Activated CD4-positive, alpha-beta memory T cell treated with anti-CD3 and anti-CD28 coated beads for 36 hours (primary cell): ENCODE measurements at places on chromosomes 16 and 17. TPM values are rescaled to one million over a fixed set of nuclear protein-coding genes. Genes with fewer than 3 reads are reported as not detected.

HOXB4 gene
- 2.3 TPM for total RNA-seq

GP1BA gene
- total RNA-seq = not detected

SOX8 gene
- 2.6 TPM for total RNA-seq

BICDL2 gene
- 0.40 TPM for total RNA-seq

MCRIP2 gene
- 44.1 TPM for total RNA-seq

MSLN gene
- not detected for total RNA-seq

TMEM114 gene
- total RNA-seq = not detected

GLTPD2 gene
- not detected for total RNA-seq

- no peak for DNase-seq
These were observed 33.5 kb downstream of the ABCC3 start for GRCh38 chr17:50668025-50668837.

GRCh38 chr17:17164156-17164555, 42.0 kb downstream of the PLD6 start:
- no peak for DNase-seq

- no peak for DNase-seq
These were observed 12.4 kb upstream of the P2RX5 start for GRCh38 chr17:3708366-3708765.

- no peak for DNase-seq
These were observed 504 bp downstream of the FOXC2 start for GRCh38 chr16:86566966-86567700.

GRCh38 chr16:82767808-82768207, 141.0 kb downstream of the CDH13 start:
- no peak for DNase-seq

DNA sequence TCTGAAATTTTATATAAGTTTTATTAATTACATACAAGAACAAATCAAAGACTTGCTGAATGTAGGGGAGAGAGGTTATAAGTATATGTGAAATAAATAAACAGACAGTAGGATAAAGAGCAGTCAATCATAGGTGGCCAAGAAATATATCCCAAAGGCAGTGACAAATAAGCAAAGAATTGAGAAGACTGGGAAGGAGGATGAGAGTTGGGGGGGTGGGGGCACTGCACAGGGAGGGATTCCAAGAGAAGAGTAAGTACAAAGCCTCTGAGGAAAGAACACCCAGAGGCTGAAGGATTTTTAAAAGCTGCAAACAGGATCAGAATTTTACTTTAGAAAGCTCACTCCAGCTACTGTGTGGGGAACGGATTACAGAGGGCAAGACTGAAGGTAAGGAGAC, 2.8 kb downstream of the PELP1 start:
- DNase-seq = no peak

DNA sequence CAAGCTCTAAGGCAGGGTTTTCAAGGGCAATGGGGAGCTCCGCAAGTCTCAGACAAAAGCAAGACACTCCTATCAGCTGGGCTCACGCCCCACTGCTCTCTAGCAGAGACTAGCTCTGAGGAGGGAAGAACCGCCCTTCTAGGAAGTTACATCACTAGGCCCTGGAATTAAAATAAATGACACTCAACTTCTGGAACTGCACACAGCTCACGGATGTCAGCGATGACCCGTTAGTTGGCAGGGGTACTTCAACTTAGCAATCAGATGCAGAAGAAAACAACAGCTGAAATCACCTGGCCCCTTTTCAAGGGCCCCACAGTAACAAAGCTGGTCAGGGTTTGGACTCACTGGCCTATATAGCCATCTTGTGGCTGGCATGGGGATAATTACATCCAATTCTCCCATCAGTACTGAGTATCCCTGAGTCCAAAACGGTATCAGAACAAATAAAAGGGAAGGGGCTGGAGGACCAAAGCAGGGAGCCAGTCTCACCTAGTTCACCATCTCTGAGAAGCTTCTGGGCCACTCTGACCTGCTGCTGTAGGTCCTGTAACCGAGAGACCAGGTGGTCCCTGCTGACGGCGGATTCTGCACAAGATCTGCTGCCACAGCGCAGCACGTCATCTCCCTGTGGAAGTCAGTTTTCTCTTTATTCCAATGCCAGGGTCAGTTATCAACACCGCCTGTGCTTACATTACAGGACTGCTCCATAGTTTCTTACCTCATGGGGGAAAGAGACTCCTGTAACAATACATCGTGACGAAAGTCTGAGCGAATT, 22.2 kb downstream of the SERPINF1 start:
- no peak for DNase-seq

- DNase-seq = peak; percentile 45
These were observed 65.2 kb downstream of the CYTH1 start for GRCh38 chr17:78716814-78717393.

DNA sequence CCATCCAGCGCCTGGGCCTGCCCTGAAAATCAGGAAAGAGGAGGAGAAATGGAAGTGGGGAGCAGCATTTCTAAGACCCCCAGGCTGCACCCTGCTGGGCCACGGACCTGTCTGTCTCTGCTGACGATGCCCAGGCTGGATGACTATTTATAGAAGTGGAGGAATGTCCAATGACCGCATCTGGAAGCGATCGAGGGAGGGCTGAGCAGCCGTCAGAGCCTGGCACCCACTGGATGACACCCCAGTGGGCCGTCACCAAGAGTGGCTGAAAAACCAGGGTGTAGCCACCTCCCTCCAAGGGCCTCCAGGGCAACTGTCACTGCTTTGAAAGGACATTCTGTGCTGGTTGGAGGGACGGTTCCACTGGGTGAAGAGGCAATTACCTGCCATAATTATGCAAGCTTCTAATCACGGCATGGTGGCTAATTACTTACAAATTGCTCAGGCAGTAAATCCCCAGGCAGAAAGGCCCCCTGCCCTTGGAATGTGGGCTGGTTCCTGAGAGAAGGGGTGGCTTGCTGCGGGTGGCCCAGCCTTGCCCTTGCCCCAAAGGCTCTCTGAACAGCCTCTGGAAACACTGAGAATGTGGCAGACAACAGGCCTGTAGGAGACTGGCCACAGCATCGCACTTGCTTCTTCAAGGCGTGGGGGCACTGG, 332.1 kb downstream of the C16orf95 start:
- no peak for DNase-seq

GRCh38 chr16:25079637-25080378, 31.7 kb upstream of the LCMT1 start:
- DNase-seq = no peak

DNA sequence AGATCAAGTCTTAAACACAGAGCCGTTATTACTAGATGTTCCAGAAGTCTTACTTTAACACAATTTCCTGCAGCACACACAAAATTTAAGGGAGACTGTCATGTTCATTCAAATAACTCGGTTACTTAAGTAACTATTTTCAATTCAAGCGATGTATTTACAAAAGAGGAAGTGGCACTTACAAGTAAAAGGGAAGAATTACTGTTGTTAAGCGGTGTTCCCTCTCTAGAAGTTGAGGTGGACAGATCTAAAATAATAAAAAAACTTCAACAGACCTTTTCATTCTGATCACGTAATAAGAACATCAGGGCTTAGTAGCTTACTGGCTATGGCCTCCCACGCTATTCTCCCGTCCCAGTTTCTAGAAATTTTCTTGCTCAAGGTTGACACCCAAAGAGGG, 26.2 kb upstream of the TXNDC11 start:
- DNase-seq = no peak

- DNase-seq = peak; percentile 90
These were observed 27.1 kb downstream of the TMEM235 start for GRCh38 chr17:78258323-78259191.

DNA sequence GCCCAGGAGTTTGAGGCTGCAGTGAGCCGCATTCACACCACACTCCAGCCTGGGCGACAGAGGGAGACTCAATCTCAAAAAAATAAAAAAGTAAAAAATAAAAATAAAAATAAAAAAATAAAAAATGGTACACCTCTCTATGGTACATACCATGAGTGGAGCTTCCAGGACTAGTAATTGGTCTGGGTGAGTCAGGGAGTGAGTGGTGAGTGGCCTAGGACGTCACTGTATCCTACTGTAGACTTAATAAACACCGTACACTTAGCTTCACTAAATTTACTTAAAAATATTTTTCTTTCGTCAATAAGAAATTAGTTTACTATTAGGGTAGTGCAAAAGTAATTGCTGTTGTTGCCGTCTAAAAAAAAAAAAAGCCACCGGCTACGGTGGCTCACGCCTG, 9.0 kb downstream of the CDH5 start:
- no peak for DNase-seq

DNA sequence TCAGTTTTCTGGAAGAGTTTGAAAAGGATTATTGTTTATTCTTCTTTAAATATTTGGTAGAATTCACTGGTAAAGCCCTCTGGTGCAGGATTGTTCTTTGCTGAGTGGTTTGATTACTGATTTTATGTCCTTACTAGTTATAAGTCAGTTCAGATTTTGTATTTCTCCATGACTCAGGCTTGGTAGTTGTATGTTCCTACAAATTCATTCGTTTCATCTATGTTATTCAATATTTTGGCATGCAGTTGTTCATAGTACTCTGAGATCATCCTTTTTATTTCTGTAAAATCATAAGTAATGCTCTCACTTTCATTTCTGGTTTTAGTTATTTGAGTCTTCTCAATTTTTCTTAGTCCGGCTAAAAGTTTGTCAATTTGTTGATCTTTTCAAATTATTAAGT, 58.1 kb upstream of the CRYM start:
- no peak for DNase-seq

GRCh38 chr17:4958102-4958501, 7.2 kb downstream of the ENO3 start:
- DNase-seq = no peak

DNA sequence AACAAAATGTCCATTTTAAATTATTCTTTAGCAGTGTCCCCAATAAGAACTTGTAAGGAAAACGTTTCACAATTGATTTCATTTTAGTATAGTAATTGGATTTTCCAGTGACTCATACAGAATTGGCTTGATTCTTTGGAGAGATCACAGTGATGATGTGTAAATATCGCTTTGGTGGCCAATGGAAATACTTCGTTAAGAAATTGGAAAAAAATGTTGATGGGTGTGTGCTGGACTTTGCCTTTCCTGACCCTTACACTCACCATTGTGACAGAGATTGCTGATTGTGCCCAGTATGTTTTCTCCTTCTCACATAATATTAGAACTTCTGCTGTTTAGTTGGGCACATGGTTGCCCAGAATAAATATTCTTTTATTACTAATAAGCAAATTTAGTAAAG, 7.4 kb upstream of the EFCAB13 start:
- no peak for DNase-seq

- DNase-seq = no peak
These were observed 359.3 kb upstream of the SALL1 start for GRCh38 chr16:51510416-51510815.

DNA sequence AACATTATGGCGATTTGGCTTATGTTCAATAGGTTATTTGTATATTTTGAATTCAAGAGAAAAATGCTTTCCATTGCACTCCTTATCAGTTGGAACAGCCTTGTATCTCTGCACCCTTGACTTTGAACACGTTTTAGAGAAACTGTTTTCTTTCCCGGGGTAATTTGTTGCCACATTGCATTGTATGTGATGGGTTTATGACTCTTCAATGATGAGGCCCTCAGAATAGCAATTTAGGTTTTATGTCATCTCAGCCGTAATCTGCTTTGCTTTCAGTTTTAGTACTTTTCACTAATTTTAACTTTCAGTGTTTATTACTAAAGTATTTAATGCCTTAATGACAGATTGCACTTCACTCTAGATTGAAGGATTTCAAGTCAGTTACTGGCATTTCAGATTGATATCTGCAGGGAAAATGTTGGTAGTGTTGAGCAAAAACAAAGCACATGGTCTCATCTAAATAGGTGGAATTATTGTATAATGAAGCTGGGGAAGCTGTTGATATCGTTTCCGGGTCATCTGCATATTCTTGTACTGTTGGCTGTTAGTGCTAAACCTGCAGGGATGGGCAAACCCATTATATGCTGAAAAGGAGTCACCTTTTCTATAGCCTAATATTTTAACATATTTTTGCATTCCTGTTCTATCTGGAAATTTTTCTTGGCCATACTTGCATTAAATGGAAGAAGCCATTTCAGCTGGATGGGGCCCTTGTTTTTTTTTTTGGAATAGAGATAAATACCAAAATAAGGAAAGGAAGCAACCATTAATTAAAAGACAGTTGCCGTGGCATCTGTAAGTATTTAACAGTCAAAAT, 2.0 kb downstream of the LUC7L3 start:
- no peak for DNase-seq

GRCh38 chr16:12208341-12209035, 232.0 kb downstream of the SNX29 start:
- DNase-seq = no peak

DNA sequence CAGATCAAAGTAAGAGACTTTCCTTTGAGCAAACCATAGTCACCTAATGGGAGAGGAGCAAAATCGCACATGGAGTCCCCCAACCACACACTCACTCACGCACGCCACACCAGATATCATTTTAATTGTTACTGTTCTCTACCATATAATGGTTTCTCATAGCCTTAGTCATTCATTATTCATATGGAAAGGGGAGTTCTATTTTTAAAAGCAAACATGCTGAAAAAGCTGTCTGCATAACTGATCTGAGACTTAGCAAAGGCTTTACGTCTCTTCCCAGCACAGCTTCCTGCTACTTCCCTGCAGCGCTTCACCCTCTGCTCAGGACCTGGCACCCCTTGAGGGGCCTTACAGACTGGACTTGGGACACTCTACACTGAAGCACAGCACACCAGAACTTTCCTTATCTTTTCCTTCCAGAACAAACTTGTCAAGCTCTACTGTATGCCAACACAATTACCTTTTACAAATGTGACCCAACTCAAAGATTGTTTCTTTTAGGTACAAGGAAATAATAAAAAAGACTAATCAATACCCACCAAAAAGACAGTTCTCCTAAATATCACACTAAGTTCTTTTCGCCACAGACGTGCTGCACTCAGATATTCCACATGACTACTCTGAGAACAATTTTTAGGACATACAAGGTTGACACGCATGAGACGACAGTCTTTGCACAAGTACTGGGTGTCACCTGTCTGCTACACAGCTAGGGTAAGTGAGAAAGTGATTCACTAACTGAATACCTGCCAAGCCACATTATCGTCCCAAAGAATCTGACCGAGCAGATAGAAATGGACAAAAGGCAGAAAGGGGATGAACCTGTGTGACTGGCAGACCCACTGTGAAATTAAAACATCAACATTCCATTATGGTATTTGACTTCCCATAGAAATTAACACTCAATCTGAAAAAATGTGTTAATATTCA, 21.5 kb downstream of the SRP68 start:
- DNase-seq = no peak

DNA sequence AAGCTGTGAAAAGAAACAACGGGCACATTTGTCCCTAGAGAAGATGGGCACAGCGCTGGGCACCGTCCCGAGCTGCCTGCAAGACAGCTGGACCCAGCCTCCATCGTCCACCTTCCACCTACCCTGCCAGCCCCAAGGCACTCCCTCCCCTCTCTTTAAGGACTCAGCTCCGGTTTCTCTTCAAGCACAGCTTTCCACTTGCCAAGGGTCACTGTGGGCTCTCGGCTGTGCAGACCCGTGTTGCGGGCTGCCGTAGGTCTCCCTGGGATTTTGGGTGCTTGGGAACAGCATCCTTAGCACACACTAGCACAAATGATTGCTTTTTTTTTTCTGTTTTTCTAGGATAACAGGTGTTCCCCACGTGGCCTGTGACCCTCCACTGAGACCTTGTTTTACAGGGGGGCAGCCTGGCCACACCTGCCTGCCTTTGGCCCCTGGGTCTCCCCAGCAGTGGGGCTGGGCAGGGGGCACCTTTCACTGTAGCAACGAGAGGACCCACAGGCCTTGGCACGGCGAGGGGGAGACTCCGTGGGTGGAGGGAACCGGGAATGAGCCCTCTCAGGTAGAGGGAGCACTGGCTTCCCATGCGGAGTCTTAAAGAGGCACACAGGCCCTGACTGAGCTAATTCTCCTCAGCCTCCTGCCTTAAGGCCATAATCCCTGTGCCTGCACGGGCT, 1.4 kb downstream of the CHMP6 start:
- DNase-seq = no peak

GRCh38 chr16:85101956-85102630, 10.2 kb downstream of the CIBAR2 start:
- no peak for DNase-seq
